ENCODE measurements at places on chromosomes 3 and 15.

DNA sequence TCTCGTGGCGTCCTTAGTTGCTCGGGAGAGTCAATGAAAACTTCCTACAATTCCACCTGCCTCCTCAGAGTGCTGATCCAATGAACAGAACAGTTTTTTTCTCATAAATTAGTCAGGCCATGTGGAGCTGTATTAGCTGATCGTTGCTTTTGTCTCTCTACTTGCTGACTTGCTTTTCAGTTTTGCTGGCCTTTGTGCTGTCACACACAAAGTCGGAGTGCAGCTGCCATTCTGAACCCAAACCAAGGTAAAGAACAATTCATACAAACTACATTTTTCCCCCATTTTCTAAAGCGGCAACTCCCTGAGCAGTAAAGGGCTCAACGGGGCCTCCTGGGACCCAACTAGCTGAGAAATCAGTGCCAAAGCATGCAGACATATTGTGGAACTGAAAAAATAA, 43.1 kb downstream of the MEIS2 start:
- no peak for DNase-seq

DNA sequence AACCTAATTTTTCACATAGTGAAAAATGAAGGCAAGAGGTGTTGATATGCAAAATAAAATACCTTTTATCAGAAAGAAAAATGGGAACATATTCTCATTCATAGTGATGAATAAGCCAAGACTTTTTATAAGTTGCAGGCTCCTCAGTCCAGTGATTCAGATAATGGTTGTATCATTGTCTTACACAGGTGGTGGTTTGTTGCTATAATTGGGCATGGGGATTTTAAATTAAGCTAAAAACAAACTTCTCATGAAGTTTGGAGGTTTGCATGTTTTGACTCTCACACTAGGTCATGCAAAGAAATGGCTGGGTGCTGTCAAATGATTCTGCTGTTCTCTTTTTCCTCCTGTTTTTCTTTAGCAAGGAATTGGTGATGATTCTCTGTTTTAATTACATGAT, 60.8 kb upstream of the SKIL start:
- DNase-seq: no peak

DNA sequence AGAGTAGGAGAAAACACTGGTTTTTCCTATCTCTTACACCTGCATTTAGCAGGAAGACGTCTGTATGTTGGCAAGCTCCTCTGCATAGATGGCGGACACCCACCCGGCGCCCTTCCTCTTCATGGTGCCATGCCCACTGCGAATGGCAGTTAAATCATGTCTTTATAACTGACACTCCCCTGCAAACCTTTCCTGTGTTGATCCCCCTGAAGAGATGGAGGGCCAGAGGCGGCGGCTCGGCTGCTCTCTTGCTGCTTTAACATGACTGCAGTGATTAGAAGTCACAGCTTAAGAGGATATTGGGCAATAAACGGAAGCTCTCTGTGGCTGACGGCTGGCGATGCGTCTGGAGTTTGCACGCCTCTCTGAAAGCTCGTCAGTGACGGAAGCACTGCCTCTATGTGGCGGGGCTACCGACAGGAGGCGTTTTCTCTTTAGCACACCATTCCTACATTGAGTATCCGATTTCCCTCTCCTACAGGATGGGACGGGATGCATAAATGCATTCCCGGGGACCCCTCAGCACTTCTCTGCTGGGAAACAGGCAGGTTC, 25.5 kb upstream of the SNRPA1 start:
- DNase-seq: peak; percentile 36

GRCh38 chr3:188064831-188065493, 89.0 kb upstream of the LPP start:
- no peak for DNase-seq

GRCh38 chr3:164460851-164461250, 617.4 kb downstream of the SI start:
- no peak for DNase-seq

- no peak for DNase-seq
Measured at GRCh38 chr3:62922326-62922725, 47.1 kb upstream of the CADPS start.

GRCh38 chr3:133294253-133294652, 105.6 kb upstream of the BFSP2 start:
- no peak for DNase-seq

GRCh38 chr15:30984542-30984941, 6.9 kb downstream of the MTMR10 start:
- no peak for DNase-seq
